OCI-M1 (cell line): ENCODE measurements at places on chromosomes 16 and 17.

GRCh38 chr16:12095275-12096156 lies 119.0 kb downstream of the SNX29 start:
- DNase-seq = peak; percentile 72

DNA sequence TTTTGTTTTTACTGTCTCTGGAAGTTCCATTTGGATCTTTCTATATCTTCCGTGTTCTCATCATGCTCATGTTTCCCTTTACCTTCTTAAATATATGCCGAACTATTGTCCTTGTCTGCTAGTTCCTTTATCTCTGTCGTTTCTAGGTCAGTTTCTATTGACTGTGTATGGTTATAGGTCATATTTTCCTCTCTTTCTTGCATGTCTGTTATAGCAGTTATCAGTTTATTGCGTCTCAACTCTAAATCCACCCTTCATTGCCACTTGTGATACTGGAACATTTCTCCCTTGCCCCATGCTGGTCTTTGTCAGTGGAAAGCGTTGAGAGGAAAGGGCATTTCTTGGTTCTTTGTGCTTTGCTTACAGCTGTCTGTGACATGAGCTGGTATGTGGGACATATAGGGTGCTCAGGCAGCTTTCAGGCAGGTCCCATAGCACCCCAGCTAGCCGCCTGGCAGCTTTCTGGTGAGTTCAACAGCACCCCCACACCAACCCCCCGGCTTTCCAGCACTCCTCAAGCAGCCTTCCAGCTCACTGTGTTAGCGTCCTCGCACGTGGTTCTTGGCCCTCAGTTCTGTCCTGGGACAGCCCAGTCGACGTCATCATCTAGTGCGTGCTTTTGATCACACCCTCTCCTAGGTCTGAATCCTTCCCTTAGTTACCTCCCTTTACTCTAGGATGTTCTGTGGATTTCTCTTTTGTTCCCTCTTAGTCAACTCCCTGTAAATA lies 15.4 kb upstream of the DNASE1 start:
- no peak for DNase-seq

GRCh38 chr17:50058296-50058953 lies 2.5 kb downstream of the ITGA3 start:
- DNase-seq = no peak

GRCh38 chr16:30030841-30031413 lies at the start of gene TLCD3B:
Gene TLCD3B (minus strand): TSS chr16:30031271. CDS start chr16:30030527, 744 bp downstream.
- DNase-seq = no peak

DNA sequence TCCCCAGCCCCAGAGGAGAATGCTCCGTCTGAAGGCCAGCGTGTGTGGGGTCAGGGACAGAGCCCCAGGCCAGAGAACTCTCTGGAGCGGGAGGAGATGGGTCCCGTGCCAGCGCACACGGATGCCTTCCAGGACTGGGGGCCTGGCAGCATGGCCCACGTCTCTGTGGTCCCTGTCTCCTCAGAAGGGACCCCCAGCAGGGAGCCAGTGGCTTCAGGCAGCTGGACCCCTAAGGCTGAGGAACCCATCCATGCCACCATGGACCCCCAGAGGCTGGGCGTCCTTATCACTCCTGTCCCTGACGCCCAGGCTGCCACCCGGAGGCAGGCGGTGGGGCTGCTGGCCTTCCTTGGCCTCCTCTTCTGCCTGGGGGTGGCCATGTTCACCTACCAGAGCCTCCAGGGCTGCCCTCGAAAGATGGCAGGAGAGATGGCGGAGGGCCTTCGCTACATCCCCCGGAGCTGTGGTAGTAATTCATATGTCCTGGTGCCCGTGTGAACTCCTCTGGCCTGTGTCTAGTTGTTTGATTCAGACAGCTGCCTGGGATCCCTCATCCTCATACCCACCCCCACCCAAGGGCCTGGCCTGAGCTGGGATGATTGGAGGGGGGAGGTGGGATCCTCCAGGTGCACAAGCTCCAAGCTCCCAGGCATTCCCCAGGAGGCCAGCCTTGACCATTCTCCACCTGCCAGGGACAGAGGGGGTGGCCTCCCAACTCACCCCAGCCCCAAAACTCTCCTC lies 10.4 kb downstream of the CX3CL1 start:
- no peak for DNase-seq

GRCh38 chr16:65789161-65789945 lies 577.1 kb upstream of the CDH5 start:
- peak; percentile 4 for DNase-seq

DNA sequence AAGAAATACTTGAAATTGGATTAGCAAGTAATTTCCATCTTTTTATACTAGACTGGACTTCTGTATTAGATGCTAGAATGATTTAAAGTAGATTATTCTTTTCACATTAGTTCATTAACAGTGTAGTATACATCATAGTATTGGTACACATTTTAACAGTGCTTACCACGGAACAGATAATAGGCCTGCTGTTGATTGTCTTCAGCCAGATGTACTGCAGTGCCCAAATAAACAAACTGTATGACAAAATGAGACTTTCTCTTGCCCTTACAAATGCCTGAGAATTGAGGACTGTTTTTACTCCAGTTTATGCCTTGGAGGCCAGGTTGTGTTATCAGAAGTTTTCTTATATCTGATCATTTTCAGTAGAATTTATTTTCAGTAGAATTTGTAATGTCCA lies 631 bp downstream of the EVI2A start:
- peak; percentile 25 for DNase-seq

DNA sequence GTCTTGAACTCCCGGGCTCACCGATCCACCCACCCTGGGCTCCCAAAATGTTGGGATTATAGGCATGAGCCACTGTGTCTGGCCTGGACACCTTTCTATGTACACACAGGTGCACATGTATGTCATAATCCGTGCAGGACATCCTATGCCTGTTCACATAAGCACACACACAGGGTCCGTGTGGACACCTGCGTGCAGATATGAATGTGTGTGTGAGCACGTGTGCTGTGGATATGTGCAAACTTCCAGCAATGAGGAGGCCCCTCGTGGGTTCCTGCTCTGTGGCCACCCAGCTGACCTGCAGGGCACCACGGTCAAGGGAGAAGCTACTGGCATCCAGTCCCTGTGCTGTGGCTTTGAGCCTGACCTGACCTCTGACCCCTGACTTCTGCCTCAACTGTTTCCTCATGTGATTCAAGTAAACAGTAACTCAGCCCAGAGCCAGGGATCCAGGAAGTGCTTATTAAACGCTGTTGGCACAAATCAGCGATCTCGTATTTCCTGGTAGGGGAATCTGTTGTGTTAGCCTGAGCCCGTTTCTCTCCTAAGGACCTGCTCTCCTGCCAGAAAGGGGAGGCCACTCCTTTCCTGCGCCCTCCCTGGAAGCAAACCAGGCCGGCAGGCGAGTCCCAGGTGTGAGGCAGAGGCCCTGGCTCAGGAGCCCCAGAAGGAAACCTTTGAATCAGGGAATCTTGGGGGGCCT lies 6.5 kb downstream of the CPNE7 start:
- DNase-seq = no peak

GRCh38 chr16:56300242-56300623 lies 108.9 kb downstream of the GNAO1 start:
- DNase-seq = no peak

GRCh38 chr16:56191156-56191815 lies at the start of gene GNAO1:
Gene GNAO1 (plus strand): TSS chr16:56191489. CDS start chr16:56192236, 747 bp downstream.
- no peak for DNase-seq

DNA sequence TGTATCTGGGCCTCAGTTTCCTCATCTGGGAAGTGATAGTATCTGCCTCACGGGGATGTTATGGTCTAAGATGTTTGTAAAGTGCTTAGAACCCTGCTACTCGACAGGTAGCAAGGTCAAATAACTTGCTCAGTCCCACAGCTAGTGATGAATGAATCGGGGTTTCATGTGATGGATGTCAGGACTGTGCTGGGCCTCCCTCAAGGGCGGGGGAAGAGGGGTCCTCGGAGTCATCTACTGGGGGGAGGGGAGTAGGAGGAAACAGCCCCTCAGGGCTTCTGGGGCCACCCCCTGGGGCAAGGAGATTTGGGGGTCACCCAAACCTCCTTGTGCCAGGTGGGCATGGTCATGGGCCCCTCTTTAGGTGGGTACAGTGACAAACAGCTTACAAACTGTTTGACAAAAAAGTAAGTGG lies 732 bp downstream of the PNPO start:
- DNase-seq = no peak

DNA sequence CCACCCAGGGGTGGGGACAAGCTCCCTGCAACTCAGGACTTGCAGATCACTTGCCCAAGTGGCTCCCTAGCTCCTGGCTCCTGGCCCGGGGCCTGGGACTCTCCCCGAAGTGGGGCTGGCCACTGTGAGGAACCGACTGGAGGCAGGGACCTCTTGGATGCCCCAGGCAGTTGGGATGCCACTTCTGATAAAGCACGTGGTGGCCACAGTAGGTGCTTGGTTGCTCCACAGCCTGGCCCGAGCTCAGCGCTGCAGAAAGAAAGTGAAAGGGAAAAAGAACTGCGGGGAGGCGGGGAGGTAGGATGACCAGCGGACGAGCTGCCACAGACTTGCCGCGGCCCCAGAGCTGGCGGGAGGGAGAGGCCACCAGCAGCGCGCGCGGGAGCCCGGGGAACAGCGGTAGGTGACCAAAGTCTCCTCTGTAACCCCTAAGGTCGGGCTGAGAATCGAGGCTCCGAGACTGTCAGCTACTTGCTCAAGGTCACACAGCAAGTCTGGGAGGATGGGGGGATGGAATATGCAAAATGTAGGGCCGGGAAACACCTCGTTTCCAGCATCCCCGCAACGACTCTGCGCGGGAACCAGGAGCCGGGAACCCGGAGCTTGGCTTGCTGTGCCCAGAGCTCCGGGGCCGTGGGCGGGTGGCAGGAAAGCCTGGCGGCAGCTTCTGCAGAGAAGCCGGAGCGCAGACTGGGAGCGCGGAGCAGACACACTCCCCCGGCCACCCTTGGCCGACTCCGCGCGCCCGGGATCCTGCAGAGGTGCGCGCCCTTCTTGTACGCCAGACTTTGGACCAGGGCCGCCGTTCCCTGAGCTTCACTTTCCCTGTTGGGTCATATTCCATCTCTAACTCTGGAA lies 1.9 kb downstream of the CIITA start:
- peak; percentile 85 for DNase-seq

DNA sequence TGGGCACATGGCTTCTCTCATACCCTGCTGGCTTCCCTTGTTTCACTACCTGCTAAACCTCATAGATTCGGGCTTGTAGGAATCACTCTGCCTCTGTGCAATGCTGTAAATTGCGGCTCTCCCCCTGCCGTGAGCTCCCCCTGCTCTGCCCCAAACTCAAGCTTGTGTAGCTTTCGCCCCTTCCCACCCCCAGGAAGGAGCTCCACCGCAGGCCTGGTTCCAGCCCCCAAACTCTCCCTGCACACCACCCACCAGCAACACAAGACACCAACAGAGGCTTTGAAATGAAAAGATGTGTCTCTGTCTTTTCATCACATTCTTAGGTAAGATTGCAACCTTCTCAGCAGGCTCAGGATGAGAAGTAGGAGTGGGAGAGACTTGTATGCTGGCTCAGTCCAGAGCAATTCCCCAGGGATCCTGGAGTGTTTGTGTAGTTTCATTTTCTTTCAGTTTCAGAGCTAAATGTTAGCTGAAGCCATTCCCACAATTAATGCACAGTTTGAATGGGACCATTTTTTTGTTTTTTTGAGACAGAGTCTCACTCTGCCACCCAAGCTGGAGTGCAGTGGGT lies 14.2 kb downstream of the CX3CL1 start:
- DNase-seq = no peak

DNA sequence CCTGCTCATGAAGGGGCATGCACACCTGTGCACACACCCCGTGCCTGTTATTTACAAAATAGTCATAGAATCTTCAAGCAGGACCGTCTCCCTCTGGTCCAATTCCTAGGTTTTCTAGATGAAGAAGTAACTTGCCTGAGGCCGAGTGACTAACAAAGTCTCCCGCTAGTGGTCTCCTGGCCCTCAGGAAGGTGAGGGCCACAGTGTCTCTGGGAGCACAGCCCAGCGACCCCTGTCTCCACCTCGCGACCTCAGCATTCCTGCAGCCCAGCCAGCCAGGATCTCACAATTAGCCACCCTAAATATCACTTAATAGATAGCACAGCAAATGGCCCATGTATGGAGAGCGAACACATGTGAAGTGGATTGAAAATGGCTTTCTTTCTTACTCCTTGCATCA lies 30.5 kb upstream of the CACNG1 start:
- DNase-seq = no peak

GRCh38 chr16:51638339-51639135 lies 487.5 kb upstream of the SALL1 start:
- no peak for DNase-seq

DNA sequence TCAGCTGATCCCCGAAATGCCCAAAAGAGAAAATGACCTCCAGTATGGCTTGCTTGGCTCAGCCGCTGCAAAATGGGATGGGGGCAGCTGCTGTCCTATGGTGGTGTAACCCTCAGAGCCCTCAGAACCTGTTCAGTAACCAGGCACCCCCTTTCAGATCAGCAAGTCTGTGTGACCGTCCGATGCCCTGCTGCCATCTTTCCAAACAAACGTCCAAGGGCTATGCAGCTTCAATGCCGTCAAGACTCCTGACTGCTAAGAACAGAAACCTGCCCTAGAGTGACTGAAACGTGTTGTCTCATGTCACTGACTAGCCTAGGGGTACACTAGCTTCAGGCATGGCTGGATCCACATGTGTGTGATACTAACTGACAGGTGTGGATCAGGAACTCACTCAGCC lies 70.4 kb downstream of the GNAO1 start:
- no peak for DNase-seq

DNA sequence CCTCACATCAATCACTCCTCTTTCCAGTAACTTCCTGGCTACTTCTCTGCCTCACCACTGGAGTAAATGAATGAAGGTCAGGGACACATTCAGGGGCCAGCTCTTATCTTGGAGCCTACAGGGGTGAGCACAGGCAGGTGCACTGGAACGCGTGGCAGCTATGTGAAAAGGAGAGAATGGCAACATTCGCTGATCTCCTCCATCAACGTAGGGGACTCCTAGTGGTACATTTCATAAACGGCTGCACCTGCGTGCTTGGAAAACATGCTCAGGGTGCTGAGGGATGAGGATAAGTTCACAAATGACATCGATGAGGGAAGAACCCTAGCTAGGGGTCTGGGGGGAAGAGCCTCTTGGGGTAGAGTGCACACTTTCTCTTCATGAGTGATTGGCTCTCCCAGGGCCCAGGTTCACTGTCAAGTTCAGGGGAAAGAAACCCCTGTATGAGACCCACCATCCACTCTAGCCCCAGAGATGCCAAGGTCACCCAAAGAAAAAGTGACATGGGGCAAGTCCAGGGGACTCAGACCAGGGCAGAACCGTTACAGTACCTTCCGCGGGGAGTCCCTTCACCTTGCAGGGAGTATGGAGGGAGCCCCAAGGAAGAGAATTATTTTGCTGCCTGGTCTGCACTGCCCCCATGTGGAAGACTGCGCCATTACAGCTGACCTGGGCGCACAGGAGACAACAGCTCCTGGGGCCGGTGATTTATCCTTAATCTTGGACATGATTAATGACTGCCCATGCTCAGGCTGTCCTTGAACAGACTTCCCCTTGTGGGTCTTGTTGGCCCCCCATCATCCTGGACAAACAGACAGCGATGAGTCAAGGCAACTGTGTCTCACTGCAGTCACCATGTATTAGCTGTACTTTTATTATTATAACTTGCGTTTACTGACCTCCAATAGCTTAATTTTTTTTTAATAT lies 30.1 kb downstream of the VAC14 start:
- peak; percentile 68 for DNase-seq

GRCh38 chr17:44113382-44113781 lies 10.1 kb downstream of the HDAC5 start:
- DNase-seq = no peak

GRCh38 chr16:59905606-59906005 lies 1171.5 kb upstream of the GOT2 start:
- no peak for DNase-seq
